ENCODE measurements at places on chromosomes 5 and 9.

GRCh38 chr5:138686668-138687067, 66.6 kb upstream of the CTNNA1 start:
- DNase-seq, result no peak

DNA sequence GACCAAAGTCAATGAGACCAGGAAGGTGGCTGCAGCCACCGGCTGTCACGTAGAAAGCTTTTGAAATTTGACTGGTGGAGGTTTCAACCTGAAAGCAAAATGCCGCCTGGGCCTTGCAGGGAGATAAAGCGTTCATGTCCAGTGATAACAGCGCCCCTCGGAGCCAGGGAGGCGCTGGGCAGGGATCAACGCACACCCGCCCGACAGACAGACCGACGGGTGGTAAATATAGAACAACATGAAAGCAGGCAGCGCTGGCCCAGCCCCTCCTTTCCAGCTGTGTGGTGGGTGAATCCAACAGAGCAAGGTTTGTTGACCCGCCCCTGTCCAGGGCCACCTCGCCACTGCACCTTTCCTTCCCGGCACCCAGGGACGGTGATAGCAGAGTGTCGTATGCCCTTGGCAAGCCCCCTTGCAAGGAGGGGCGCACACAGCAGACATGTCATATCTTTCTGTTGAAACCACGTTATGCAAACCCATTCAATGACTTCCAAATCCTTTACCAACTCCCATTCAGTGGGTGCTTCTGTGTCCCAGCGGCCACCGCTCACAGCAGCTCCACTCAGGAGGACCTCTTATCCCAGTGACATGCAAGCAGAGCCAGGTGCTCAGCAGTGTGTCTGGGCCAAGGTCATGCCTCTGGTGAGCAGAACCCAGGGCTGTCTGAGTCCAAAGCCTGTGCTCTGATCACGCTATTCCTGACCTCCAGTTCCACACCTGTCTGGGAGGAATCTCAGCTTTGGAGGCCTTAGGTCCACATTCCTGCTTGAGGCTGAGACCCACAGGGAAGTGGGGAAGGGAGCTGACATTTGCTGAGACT, 38.7 kb downstream of the NKX2-5 start:
- no peak for DNase-seq

- no peak for DNase-seq
Observed at GRCh38 chr5:122864400-122864799, 19.0 kb downstream of the SNX24 start.

DNA sequence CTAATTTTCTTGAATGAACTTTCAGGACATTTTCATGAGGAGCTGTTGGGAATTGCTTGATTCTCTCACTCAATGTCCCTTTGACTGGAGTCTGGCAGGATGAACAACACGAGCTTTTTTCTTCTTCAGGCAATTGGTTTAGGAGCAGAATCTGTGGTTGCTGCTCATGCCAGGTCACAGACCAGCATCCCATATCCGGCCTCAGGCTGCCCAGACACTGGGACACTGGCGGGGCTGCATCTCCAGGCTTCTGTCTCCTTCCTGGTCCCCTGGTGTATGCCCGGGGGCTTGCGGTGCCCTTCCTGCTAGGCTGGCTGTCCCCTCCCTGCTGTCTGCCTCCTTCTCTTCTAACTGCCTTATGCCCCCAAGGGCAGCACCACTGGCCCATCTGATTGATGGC, 311.5 kb upstream of the DAP start:
- DNase-seq, result no peak

GRCh38 chr9:116087751-116088194, 65.8 kb upstream of the PAPPA start:
- DNase-seq, result no peak

GRCh38 chr5:39323542-39323941, 40.8 kb downstream of the C9 start:
- no peak for DNase-seq

DNA sequence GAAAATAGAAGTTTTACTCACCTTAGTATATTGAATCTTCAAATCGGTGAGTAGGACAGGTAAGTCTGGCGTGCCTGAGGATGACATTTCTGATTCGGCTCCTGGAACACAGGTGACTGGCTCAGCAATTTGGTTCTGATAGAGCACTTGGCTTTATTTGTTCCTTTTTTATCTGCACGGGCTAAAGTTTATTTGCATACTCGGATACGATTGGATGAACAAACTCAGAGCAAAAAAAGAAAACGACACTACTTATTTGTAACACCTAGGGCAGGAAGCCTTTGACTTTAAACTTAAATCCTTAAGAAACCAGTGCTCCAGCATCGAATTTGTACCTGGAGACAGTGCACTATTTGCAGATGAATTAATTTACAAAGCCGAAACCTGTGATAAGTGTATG, at the start of gene ALDH1A1:
TSS of gene ALDH1A1 (minus strand) at position 140 of the 400 bp plus-strand sequence. CDS start at position 87, 53 bp downstream.
- DNase-seq, result no peak

DNA sequence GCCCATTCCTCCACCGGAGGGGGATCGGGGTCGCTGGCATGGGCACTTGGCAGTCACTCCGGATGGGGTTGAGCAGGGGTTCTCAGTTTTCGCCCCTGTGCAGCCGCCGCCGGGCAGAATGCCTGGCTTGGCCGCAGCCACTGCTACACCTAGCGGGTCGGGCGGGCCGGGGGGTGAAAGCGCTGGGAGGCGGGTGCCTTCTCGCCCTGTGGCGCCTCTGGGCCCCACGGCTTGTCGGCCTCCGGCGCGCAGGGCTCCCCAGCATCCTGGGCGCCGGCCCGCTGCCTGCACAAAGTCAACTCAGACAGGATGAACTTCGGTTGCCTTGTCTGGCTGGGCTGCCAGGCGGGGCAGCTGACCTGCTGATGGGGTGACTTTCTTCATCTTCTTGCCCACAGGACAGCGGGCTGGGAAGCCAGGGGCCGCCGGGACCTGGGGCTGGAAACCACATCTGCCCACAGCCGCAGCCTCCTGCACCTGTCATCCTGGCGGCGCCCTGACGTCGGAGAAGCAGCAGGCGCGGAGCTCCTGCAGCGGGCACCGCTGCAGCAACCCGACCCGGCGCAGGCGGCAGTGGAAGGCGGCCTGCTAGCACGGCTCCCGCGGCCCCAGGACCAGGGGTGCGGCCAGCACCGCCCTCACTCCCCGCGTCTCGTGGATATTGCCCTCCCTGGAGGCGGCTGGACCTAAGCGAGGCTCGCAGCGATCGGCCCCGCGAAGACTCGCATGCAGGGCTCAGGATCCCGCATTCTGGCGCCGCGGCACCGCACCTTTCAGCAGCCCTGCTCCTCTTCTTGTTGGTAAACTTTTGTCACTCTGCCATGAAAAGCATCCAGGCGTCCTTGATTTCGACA, 1.3 kb upstream of the ANKRD18A start:
- no peak for DNase-seq

DNA sequence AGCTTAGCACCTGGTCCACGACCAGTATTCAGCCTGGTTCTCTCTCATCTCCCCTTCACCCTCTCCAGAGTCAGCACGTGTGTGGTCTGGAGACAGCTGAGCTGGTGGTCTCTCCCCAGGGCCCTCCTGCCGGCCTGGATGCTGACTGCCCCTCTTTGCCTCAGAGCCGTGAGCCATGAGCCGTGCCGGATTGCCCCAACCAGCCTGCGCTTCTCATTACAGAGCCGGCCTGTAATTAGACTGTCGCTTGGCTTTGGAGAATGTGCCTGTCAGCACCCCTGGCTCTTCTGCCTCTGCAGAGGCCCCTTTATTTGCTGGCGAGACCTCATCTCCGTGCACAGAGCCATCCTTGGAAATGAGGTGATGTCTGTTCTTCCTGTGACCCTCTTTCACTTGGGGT, 118.7 kb upstream of the BOD1 start:
- DNase-seq, result no peak

- DNase-seq, result no peak
Observed at GRCh38 chr5:139296862-139297326, 3.4 kb downstream of the MATR3 start.

DNA sequence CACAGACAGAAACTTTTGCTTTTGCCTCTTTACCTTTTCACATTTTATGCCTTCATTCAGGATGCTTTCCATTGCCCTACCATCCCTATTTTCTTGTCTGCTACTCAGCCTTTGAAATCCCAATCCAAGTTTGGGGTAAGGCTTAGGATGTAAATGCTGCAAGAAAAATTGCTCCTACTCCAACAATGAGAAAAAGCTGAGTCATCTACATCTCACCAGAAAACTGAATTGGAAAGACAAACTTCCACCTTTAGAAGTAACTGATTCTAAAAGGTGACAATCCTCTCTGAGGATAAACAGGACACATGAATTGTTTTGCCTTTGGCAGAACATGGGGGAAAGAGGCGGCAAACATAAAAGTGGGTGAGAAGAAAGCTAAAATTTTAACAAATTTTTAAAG, 295.6 kb downstream of the NR2F1-AS1 start:
- no peak for DNase-seq

DNA sequence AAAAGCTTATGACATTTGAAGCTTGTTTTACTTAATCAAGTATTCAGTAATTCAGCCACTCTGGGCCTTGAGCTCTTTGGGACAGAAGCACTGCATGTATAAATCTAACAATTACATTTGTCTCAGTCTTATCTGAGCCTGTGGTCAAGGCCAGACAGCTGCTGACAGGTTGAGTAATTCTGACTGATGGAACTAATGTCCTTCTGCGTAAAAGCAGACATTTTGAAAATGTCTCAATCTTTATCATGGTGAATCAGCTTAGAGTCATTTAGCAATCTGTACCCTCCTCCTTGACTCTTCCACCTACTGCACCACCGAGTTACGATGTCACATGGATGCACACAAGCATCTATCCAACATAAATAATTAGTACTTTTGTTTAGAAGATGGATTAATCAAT, 400.0 kb downstream of the ARRDC3 start:
- no peak for DNase-seq

DNA sequence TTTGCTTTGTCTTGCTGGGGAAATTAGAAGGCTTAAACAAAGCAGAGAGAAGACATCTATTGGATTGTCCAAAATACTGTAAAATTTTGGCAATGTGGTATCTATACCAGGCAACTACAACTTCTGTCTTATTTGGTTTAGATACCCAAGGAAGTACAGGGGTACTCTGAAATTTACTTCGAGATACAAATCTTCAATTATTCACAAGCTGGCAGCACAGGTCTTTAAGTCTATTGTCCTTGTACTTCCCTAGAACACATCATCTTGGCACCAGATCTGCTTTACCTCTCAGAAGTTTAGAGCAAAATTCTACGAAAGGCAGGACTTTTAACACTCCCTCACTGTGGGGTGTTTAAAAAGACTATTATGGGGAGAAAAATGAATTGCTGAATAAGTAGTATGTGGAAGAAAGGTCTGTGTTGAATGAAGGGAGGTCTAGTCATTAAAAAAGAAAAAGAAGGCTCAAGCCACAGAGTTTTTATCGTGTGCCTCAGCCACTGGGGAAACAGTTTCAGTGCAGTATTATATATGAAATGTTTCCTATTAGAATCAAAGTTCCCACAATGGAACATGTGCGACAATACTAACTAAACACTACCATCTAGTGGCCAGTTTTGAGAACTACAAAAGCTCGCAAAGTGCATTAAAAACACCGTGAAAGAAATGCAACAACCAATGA, 93.7 kb downstream of the PDE4D start:
- no peak for DNase-seq

DNA sequence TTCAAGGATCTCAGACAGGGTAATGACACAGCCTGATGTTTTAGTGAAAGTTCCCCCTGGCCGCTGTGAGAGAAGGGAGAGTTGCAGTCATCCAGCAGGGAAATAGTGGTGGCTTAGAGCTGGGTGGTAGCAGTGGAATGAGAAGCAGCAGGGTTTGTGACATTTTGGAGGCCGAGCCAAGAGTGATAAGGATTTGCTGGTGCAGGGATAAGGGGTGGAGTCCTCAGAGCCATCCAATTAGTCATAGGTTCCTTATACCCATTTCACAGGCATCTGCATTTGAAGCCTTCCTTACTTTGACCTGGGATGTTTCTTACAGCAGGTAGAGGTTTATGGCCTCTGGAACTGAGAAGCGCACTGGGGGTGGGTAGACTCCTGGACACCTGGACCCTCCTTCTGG, 12.8 kb downstream of the JADE2 start:
- DNase-seq, result no peak

DNA sequence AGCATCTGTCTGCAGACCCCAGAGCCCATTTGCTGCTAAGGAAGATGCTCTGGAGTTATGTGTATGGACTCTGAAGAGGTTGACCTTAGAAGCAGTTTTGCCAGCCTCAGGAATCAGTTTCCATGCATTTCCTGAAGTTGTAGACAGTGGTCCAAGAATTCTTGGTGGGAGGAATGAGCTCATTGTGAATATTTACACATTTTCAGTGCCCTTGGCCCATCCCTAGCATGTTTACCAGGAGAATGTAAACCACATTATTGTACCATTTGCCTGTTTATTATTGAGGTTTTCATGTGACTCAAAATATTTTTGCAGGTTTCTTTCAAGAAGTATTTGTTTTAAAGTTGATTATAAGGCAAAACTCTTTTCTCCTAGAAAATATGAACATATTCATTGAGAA, 93.8 kb downstream of the NXNL2 start:
- DNase-seq, result no peak

DNA sequence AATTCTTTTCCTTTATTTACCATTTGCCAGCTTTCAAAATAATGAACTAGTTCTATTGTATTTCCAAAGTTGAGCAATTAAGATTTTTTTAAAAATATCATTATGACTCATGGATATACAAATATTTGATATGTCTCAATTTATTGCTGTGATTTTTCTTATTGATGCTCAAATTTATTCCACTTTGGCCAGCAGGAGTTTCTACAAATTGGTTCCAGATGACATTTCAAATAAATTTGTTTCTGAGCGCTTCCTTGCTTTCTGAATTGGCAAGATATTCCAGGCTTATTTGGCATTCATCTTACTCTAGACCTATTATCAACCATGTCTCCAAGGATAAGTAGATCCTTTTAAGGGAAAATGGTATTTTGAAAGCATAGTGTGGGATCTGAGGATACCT, 58.5 kb upstream of the TJP2 start:
- no peak for DNase-seq

DNA sequence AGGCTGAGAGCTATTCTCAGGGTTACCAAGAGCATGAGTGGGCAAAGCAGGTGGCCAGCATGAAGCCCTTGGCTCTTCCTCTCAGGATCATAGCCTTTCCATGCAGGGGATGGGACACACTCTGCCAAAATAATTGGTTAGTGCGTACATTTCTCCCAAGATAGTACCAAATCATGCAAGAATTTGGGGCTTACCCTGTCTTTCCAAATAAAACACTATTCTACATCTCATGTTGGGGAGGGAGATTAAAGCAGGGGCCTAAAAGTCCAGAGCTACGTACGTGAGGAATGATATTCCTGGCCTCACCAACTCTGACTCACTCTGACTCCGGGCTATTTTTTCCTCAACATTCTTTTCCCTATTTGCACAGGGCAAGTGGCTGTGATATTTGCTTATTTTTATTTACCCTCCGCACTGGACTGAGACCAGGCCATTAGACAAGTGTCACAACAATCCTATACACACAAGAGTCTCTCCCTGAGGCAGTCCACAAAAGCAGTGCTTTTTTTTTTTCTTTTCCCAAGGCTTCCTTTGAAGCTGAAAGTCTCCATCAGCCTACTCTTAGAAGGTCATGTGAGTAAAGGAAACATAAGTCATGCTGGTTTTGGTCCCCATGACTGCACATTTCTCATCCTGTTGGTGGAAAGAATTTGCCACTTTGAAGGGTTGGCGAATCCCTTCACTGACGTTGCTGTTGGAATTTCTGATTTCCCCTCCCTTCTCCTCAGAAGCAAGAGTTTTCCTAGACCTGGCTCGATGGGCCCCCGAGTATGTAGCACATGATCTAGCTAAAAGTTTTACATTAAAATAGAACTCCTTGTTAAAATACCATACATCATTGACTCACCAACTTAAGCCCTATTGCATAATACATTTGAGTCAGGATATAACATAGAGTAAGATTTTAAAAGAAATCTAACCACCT, 40.0 kb downstream of the TMEM252 start:
- no peak for DNase-seq

- DNase-seq, result no peak
Observed at GRCh38 chr5:74838262-74838661, 27.9 kb downstream of the FAM169A start.
